ENCODE measurements at places on chromosomes 13 and 19. TPM values are rescaled to one million over a fixed set of nuclear protein-coding genes. Genes with fewer than 3 reads are reported as not detected.

- DNase-seq, result no peak
Measured at GRCh38 chr13:110517505-110518225, 43.9 kb downstream of the RAB20 start.

- no peak for DNase-seq
Measured at GRCh38 chr19:1437609-1438008, 587 bp upstream of the RPS15 start.

- peak; percentile 86 for DNase-seq
Measured at GRCh38 chr13:76503766-76504165, 382.4 kb downstream of the KCTD12 start.

DNA sequence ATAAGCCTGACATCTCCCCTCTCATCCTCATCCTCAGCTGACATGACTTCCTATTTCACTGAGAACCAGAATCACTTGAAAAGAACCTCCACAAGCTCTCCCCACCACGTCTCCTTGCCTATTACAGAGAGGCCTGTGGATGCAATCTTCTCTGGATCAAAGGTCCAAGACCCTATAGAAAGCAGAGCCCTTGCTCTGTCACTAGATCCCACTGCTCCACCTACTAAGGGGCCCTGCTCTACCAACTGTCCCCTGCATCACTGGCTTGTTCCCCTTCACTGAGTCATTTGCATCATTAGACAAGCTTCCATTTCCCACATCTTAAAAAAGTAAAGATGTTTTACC lies 40.8 kb downstream of the RCBTB2 start:
- DNase-seq, result no peak

DNA sequence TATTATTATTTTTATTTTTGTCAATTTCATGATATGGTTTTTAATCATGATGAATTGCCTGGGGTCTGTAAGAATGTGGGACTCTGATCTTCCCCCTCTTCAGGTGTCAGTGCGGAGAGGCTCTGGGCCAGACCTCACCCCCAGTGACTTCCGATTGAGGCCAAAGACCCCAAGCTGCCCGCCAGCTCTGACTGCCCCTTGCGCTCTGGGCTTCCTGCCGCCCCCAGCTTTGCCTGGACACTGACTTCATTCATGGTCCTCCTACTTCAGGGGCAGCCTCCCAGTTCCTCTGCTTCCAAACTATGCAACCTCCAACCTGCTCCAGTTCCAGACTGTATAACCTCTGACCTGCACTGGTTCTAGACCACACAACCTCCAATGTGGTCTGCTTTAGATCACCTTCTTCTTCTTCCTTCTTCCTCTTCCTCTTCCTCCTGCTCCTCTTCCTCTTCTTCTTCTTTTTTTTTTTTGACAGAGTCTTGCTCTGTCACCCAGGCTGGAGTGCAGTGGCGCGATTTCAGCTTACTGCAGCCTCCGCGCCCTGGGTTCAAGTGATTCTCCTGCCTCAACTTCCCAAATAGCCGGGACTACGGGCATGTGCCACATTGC lies 6.7 kb upstream of the PPP5C start:
- no peak for DNase-seq

GRCh38 chr13:87147076-87147475 lies 524.1 kb upstream of the SLITRK5 start:
- DNase-seq, result no peak

GRCh38 chr13:25046985-25047511 lies 48.9 kb upstream of the PABPC3 start:
- no peak for DNase-seq

AMER2 gene
- not detected for total RNA-seq

B3GLCT gene
- total RNA-seq, result 12.2 TPM

PSPN gene
- total RNA-seq, result 1.2 TPM
